ENCODE measurements at places on chromosomes 12 and 14.
A peak's percentile ranks its signal among the peaks of the same experiment; 100 is the strongest.

- DNase-seq, result no peak
These were observed 14.1 kb upstream of the ASIC1 start for GRCh38 chr12:50043308-50043707.

DNA sequence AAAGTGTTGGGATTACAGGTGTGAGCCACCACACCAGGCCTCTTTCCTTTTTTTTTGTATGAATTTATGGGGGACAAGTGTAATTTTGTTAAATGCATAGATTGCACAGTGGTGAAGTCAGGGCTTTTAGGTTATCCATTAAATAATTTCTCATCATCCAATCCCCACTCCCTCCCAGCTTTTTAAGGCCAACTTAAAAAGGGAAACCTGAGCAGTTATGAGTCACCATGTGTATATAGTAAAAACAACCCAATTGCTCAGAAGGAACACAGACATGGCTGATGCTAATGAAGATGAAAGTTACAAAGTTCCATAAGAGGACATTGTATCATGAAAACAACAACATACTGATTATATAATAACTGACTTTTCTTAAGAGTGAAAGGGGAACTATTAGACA lies 25.6 kb upstream of the ARID2 start:
- DNase-seq, result peak; percentile 15

- DNase-seq, result no peak
These were observed 6.7 kb upstream of the BDKRB2 start for GRCh38 chr14:96197969-96198368.

GRCh38 chr14:55846826-55847446 lies 266.9 kb downstream of the KTN1 start:
- peak; percentile 55 for DNase-seq

GRCh38 chr12:29208060-29208459 lies 59.0 kb downstream of the FAR2 start:
- peak; percentile 68 for DNase-seq

DNA sequence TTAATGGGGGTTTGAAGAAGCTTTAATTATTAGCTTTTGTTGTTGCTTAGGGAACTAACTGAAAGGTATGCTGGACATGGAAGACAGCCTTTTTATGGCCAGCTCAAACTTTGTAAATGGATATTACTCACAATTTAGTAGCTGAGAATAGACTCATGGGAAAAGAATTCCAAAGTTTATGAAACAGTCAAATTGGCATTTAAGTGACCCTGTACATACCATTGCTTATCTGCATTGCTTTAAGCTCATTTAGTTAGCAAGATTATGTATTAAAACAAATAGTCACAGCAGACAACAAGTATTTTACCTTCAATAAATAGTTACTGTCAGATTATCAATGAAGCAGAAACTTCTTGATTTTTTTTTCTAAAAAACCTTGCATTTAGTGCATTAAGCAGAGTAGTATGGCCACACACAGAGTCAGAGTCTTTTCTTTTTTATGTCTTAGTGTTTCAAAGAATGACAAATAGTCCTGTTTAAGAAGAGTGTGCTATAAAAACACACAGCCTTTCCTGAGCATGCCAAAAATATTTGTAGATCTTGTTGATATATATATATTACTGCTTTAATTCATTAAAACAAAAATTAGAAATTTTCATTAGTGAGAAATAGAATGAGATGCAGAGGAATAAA lies 102.2 kb downstream of the TTC6 start:
- no peak for DNase-seq

GRCh38 chr12:115354007-115354890 lies 670.3 kb upstream of the TBX3 start:
- DNase-seq, result peak; percentile 57

GRCh38 chr14:78005325-78005724 lies 164.8 kb upstream of the NRXN3 start:
- peak; percentile 84 for DNase-seq

GRCh38 chr14:106201376-106201775 lies 675.0 kb downstream of the TMEM121 start:
- DNase-seq, result no peak

- DNase-seq, result no peak
These were observed 61.2 kb downstream of the ETNK1 start for GRCh38 chr12:22686193-22686592.

GRCh38 chr12:52600941-52601481 lies at the start of gene KRT72:
TSS of gene KRT72 (minus strand) at chr12:52601463. CDS start at chr12:52601452, 11 bp downstream.
- DNase-seq, result no peak

- peak; percentile 5 for DNase-seq
These were observed 64.1 kb downstream of the RAD51B start for GRCh38 chr14:67883717-67884116.

DNA sequence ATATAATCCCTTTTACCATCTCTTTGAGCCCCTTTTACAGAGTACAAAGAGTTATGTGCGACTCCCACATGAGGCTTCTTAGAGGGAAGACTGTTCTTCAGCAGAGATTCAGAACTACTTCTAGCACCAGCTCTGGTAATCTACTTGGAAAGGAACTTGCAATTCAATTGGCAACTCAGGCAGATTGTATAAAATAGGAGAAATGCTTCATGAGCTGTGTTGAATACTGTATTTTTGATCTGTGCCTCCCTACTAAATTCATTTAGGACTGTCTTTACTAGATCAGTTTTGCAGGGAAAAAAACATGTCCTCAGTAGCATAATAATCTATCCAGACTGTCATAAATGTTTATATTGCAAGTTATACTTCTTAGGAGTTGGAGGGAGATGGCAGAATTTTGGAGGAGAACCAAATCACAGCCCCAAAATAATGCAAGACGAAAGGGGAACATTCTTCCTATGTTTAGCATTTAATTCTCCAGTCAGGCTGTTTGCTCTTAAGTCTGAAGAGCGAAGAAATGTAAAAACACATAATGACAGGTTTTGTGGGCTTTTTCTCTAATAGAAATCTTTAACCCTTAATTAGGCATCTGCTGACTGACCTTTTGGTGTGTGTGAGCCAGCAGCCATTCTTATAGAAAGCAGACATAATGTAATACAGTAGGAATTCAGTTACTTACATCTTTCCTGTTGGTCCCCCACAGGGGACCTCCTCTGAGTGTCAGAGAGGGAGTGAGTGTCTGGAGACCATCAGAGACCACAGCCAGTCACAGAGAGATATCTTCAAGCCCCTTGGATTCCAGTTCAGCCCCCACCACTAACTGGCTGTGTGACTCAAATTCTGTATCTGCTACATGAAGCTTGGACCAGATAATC lies 3.9 kb downstream of the ANO4 start:
- DNase-seq, result no peak

DNA sequence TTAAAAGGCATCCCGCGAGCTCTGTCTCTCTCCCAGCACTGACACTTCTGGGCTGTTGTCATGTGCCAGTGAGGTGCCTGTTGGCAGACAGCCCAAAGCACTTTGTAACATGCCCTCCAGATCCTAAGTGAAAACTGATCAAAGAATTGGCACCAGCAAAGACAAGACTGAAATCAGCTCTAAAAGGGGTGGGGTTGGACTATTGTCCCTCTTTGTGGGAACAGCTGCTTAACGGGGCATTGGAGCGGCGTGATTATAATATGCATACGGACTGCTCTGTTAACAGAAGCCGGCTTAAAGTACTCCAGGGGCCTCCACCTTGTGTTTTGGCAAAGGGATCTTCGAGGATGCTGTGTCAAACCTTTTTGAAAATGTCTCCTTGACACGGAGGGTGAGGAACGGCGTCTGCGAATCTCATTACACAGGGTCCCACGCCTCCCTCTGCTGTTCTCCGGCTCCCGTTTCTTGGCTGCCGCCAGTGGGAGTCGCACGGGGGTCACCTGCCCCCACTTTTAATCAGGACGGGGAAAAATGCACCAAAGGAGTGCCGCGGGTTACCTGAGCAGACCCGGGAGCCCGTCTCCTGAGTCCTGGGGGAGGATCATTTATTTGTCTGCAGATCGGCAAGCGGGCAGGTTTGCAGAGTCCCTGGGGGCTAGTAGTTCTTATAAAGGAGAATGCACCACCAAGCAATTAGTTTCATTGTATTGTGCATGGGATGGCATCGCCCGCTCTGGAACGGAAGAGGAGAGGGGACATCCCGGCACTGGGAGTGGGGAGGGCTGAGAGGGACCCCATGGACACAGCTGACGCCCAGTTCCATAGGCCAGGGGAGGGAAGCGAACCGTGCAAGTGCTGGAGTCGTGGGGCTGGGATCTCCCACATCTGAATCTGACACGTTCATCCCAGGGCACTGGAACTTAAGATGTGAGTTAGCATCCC lies 44.3 kb downstream of the SPRING1 start:
- DNase-seq, result peak; percentile 25

- DNase-seq, result no peak
These were observed 182.6 kb downstream of the PIK3C2G start for GRCh38 chr12:18443768-18444437.

- DNase-seq, result peak; percentile 61
These were observed 703 bp downstream of the ASCL4 start for GRCh38 chr12:107775093-107775721.

DNA sequence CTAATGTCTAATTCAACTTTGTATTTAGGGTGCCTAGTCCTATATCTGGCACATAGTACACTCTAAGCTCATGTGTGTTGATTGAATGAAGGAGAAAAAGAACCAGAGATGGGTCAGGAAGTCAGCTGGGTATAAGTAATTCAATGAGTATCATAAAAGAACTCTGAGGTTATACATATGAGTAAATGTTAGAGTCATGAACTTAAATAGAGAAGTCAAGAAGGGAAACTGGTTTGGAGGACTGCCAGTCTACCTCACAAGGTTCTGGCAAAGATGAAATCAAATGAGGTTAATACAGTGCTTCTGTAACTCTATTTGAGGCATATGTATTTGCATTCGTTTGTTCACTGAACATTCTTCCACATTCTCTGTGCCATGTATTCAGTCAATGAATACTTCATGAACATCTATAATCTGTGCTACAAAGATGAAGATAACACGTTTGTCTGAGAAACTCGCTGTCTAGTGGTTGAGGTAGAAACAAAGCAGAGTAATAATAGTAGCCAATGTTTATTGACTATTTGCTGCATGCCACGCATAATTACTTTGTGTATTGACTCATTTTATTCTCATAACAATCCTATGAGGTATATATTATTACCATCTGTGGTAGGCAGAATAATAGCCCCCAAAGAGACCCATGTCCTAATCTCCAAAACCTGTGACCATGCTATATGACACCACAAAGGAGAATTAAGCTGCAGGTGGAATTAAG lies 88.9 kb downstream of the PTGER2 start:
- DNase-seq, result peak; percentile 86

DNA sequence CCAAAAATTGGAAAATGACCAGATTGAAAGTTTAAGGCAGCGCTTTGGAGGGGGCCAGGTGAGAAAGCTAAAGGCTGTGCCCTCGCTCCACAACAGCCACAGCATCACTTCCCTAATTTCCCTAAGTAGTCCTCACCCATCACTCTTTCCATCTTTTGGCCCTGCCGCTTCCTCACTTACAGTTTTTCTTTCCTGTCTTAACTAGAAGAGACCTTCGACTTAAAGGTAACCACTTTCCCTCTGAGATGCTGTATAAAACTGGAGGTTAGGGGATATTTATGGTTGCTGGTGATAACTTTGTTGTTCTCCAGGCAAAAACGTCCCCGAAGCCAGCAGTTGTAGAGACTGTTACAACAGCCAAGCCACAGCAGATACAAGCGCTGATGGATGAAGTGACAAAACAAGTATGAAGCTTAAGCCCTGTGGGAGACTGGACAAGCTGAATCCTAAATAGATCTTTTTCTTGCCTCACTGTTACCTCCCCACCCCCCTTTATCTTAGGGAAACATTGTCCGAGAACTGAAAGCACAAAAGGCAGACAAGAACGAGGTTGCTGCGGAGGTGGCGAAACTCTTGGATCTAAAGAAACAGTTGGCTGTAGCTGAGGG lies 4.3 kb downstream of the DDIT3 start:
- DNase-seq, result no peak

DNA sequence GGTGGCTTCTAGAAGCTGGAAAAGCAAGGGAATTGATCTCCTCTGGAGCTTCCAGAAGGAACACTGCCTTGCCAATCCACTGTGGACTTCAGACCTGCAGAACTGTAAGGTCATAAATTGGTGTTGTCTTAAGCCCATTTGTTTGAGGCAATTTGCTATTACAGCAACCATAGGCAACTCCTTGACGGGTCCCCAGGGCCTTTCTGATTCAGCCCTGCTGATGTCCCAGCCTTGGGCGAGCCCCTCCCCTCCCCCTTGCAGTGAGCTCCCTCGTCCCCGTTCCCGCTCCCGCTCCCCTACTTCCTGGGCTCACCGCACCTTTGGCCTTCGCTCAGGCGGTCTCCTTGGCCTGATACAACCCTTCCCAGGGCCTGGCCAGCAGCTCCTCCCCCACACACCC lies 18.9 kb upstream of the DIO3 start:
- no peak for DNase-seq

DNA sequence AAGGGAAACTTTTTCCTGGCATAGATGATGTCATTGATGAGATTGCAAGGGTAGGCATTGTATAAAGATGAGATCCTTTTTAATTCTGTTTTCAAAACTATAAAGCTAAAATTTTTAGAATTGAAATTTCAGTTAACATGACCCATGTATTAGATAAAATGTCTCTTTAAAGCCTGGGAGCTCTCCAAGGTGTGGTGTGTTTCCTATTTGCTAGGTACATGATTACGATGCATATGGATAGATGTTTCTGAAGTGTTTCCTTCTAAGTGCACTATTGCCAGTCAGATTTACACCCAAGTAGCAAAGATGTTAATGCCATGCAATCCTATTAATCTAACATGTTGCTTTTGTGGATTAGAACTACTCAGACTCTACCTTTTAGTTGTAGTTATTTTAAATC lies 834.7 kb downstream of the DIO2 start:
- no peak for DNase-seq

DNA sequence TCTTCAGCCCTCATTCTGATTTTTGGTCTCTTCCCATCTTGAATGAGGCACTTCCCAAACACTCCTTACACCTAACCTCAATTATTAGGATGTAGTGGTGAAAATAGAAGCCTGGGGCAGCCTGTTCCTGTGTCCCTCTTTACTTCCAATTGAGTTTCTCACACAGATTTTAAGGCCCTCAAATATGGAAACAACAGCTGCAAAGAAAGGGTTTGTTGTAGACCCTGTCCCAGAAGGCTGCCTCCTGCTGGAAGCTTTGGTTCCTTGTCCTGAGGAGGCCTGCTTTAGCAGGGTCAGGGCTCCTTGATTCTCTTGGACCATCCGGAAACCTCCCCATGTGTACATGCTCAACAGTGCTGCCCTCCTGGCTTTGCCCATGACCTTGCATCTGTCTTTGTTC lies 101.3 kb downstream of the TGFB3 start:
- DNase-seq, result no peak

- DNase-seq, result no peak
These were observed 95.8 kb downstream of the NELL2 start for GRCh38 chr12:44780221-44780790.

DNA sequence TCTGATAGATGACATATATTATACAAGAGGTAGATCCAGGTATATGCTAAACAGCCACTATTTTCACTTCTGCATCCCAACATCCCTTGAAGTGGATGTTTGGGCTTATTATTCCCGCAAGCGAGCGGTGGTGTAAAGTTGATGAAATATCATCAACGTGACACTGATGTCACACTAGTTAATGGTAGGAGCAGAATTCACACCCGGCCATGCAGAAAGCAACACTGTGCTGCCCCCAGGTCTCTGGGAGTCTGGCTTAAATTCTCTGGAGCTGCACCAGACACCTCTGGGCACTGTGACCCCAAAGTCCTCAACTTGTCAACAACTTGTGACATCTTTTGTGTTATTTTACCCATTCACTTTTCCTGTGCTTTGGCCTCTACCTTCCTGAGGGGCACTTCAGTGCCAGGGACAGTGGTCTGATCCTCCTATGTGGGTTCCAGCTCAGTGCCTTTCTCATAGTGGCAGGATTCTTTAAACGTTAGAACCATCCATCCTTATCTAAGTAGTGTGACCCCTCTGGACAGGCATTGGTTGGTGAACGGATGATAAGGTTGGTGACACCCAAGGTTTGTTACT lies 952 bp downstream of the DRAM1 start:
- peak; percentile 76 for DNase-seq

All from suppressor macrophage treated with lipopolysaccharide for 1 hour (primary cell).